ENCODE measurements at places on chromosomes 16 and 17. TPM values are rescaled to one million over a fixed set of nuclear protein-coding genes. Genes with fewer than 3 reads are reported as not detected.

LRRC46 gene
- 0.22 TPM for total RNA-seq

GRCh38 chr17:42053731-42054500 lies 3.5 kb upstream of the C17orf113 start:
- no peak for DNase-seq

DNA sequence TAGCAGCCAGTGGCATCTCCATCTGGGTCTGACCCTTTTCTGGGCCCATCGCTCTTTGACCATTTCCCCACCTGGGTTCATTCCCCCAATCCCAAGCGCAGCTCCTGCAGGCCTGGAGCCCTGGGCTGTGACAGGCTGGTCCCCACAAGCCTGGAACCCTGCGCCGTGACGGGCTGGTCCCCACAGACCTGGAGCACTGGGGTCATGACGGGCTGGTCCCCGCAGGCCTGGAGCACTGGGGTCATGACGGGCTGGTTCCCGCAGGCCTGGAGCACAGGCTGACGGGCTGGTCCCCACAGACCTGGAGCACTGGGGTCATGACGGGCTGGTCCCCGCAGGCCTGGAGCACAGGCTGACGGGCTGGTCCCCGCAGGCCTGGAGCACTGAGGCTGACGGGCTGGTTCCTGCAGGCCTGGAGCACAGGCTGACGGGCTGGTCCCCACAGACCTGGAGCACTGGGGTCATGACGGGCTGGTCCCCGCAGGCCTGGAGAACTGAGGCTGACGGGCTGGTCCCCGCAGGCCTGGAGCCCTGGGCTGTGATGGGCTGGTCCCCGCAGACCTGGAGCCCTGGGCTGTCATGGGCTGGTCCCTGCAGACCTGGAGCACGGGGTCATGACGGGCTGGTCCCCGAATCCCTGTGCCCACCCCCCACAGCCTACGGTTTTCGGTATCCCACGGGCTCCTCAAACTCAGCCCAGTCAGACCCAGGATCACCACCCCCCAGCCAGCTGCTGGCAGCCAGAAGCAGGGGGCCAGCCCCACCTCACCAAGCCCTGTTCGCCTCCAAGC lies 16.6 kb downstream of the TMC6 start:
- no peak for DNase-seq

FOXN1 gene
- total RNA-seq: not detected

GRCh38 chr17:61002316-61002736 lies 324.7 kb downstream of the BCAS3 start:
- DNase-seq: no peak

DNA sequence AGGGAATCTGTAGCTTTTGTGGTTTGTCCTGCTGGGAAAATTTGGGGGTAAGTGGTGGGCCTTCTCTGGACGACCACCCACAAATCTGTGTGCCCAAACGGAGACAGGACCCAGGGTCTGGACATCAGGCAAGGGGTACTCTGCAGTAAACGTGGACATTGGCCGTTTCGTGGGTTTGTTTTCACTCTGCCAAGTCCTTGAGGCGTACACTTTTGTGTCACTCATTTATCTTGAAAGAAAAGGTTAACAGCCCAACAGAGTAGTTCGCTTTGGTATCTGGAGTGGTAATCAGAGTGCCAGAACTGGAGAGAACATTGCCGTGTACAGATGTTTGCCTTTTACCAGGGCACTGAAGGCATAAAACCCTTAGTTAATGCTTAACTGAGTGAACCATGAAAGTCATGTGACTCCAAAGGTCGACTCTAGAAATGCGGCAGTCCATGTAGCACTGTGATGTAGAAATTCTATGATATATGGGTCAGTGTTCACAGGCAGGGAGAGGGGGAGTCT lies 15.4 kb downstream of the NAA60 start:
- peak; percentile 69 for DNase-seq

- DNase-seq: no peak
These were observed 393 bp downstream of the PSMC3IP start for GRCh38 chr17:42577140-42577531.

GRCh38 chr17:40032322-40033320 lies 17.4 kb downstream of the CSF3 start:
- DNase-seq: peak; percentile 94

GRCh38 chr17:7175330-7175733 lies 3.8 kb downstream of the ASGR1 start:
- no peak for DNase-seq

DNA sequence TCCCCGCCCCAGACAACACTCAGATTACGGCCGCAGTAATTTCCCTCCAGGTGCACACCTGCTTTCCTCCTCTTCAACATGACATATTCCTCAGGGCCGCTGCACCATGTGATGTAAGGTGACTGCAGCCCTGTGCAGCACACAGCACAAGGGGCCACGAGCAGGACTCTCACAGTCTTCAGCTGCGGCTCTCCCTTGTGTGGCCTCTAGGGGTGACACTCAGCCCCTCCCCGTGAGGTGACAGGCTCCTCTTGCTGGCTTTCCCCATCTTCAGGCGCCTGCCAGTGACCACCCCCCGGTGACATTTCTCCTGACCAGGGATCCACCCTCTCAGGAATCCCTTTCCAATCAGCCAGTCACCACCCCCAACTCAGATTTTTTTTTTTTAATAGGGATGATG lies 31.3 kb upstream of the ABCC3 start:
- no peak for DNase-seq

GRCh38 chr16:89017543-89018281 lies 40.7 kb upstream of the CBFA2T3 start:
- DNase-seq: no peak

DNA sequence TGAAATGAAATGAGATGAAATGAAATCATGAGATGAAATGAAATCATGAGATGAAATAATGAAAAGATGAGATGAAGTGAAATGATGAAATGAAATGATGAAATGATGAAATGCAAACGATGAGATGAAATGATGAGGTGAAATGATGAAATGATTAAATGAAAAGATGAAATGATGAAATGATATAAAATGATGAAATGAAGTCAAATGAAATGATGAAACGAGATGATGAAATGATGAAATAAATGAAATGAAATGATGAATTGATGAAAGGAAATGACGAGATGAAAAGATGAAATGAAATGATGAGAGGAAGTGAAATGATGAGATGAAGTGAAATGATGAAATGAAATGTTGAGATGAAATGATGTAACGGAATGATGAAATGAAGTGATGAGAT lies 595.6 kb downstream of the TP53TG3F start:
- DNase-seq: no peak

DNA sequence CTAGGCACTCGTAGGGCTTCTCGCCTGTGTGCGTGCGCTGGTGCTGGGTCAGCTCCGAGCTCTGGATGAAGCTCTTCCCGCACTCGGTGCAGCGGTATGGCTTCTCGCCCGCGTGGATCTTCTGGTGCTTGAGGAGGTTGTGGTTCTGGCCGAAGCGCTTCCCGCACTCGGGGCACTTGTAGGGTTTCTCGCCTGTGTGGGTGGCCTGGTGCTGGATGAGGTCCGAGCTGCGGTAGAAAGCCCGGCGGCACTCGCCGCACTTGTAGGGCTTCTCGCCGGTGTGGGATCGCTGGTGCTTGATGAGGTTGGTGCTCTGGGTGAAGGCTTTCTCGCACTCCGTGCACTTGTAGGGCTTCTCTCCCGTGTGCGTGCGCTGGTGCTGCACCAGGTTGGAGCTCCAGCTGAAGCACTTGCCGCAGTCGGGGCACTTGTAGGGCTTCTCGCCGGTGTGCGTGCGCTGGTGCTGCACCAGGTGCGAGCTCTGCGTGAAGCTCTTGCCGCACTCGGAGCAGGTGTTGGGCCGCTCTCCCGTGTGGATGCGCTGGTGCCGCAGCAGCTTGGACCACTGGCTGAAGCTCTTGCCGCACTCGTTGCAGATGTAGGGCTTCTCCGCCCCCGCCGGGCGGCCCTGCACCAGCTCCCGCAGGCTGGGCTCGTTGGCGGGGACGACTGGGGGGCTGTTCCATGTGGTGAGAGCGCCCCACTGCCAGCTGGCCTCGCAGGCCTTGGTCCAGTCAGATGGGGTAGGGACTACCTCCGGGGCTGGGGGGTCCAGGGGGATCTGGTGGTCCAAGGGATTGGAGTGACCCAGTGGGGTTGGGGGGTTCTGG lies 3.5 kb downstream of the ZNF629 start:
- DNase-seq: no peak

- DNase-seq: no peak
These were observed 165.1 kb downstream of the CHD9 start for GRCh38 chr16:53219795-53220454.

- no peak for DNase-seq
These were observed 437.1 kb upstream of the PMFBP1 start for GRCh38 chr16:72609066-72609465.

- DNase-seq: no peak
These were observed 6.2 kb downstream of the GINS2 start for GRCh38 chr16:85682516-85682915.

All from right lobe of liver (tissue), 6 donors.